CD4-positive, alpha-beta memory T cell (primary cell): ENCODE measurements at places on chromosomes 2 and 18.

DNA sequence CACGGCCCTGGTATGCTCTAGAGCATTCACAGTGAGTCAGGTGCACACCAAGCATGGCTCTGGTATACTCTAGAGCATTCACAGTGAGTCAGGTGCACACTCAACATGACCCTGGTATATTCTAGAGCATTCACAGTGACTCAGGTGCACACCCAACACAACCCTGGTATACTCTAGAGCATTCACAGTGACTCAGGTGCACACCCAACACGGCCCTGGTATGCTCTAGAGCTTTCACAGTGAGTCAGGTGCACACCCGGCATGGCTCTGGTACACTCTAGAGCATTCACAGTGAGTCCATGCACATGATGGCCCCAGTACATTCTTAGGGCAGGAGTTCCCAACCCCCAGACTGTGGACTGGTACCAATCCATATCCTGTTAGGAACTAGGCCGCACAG lies 158.1 kb downstream of the EIPR1 start:
- no peak for DNase-seq

- no peak for DNase-seq
These were observed 516 bp downstream of the EIF2AK2 start for GRCh38 chr2:37156071-37156856.

- no peak for DNase-seq
These were observed 83.1 kb downstream of the CCDC93 start for GRCh38 chr2:117930775-117931174.

GRCh38 chr2:208595386-208596275 lies 189.0 kb downstream of the PTH2R start:
- no peak for DNase-seq

DNA sequence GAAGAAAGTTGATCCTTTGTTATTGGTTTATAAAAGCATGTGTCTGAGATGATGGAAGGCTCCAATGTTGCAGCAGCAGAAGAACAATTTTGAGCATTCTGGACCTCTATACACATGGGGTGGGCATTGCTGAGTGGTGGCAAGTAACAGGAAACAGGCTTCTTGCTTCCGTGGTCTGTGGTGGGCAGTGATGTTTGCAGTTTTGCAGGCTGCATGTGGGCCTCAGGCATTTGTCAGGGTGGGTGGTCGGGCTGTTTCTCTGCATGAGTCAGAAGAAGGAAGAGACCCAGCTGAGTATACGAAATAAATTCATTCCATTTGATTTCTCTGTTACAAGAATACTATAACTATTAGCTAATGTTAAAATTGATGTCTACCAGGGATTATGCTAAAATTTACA lies 239.5 kb upstream of the COL3A1 start:
- DNase-seq: no peak

- DNase-seq: no peak
These were observed 572 bp downstream of the INPP4A start for GRCh38 chr2:98445177-98445682.

- no peak for DNase-seq
These were observed 110.1 kb downstream of the ZNF385B start for GRCh38 chr2:179751163-179751809.
